ENCODE measurements at places on chromosomes 16 and 17. TPM values are rescaled to one million over a fixed set of nuclear protein-coding genes. Genes with fewer than 3 reads are reported as not detected.

The SNX20 gene
- total RNA-seq, result 26.6 TPM

The MYH11 gene
- total RNA-seq, result not detected

The CSHL1 gene
- not detected for total RNA-seq

The AOC3 gene
- total RNA-seq, result 0.78 TPM

The ZNF385C gene
- not detected for total RNA-seq

GRCh38 chr16:61362585-61362984 is 673.7 kb downstream of the CDH8 start:
- no peak overlapping the region for H3K27ac ChIP-seq
- no peak for DNase-seq
- no peaks in the 10 kb centered on the region for H3K27me3 ChIP-seq
- H3K4me3 ChIP-seq, result no peak overlapping the region
- no peaks in the 10 kb centered on the region for H3K4me1 ChIP-seq

- no peak overlapping the region for H3K4me3 ChIP-seq
- peaks cover 20% of the 10 kb centered on the region for H3K27me3 ChIP-seq
- no peak overlapping the region for H3K27ac ChIP-seq
These were observed 20.1 kb downstream of the KRT25 start for GRCh38 chr17:40735016-40735415.

The NARF gene
- total RNA-seq, result 57.1 TPM

The CNTNAP4 gene
- not detected for total RNA-seq

DNA sequence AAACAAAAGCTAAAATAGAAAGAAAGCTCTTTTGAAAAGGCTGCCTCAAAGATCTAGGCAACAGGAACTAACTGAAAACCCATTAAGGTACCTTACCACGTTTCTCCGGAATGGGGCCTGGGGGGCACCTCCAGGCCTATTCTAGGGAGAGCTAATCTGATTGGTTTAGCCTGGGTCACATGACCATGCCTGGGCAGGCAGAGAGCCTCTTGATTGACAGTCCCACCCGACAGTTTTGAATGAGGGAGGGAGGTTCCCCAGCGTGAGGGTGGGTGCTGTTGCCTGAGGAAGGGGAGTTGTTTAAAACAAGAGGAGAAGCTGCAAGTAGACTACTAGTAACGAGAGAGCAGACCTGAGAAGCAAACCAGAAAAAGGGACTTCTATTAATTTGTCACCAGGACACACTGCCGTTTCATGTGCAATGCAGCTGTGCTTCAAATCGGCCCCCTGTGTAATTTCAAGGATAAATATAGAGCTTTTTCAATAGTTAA is 143.4 kb upstream of the HS3ST2 start:
- H3K27ac ChIP-seq, result no peak overlapping the region
- H3K27me3 ChIP-seq, result peaks cover 18% of the 10 kb centered on the region
- no peak overlapping the region for H3K4me3 ChIP-seq
- no peak for DNase-seq
- no peaks in the 10 kb centered on the region for H3K36me3 ChIP-seq

DNA sequence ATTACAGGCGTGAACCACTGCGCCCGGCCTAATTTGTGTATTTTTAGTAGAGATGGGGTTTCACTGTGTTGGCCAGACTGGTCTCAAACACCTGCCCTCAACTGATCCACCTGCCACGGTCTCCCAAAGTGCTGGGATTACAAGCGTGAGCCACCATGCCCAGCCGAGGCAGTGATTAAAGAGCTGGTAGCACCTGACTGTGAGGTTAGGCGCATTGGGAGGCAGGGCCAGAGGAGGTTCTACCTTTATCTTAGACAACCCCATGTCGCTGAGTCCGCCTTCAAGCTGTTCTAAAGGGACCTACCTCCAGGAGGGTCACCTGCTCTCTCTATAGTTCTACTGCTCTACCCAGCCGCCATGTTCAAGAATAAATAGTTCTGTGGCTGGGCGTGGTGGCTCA is 8.1 kb downstream of the RSL1D1 start:
- H3K27me3 ChIP-seq, result no peaks in the 10 kb centered on the region
- H3K4me1 ChIP-seq, result peaks cover 5% of the 10 kb centered on the region
- DNase-seq, result no peak
- H3K4me3 ChIP-seq, result no peak overlapping the region

DNA sequence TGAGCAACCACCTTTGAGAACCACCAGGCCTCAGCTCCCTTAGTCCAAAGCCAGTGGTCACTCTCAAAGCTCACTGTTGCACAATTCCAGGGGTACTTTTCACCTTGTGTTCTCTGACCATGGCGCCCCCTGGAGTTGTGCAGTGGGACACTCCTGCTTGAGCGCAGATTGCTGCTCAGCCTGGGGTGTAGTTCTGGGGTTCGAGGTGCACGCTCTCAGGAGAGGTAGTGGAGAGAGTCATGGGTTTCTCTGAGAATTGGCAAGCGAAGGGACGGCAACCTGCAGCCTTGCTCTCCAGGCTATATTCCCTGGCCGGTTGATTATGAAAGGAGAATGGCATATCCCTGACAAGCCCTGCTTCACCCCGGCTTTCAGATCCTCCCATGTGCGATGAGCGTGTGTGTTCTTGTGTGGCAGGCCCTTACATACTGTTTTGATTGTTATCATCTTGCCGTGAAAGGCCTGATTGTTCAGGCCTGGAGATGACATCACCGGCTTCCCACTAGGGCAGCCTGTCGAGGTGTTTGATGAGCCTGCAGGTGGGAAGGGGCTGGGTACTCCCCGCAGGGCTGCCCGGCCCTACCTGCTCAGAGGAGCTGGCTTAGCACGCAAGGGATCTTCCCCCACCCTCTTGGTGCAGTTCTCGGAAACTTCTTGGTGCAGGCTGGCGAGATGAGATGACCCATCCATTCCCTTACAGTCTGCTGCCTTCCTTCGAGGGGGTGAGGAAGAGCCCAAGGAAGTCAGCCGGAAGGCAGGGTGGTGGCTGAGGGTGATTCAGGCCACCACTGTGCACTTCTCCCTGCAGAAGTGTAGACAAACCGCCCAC is 431.2 kb downstream of the SLC39A11 start:
- no peak for DNase-seq
- no peak overlapping the region for H3K27ac ChIP-seq
- no peak overlapping the region for H3K4me3 ChIP-seq
- H3K27me3 ChIP-seq, result no peaks in the 10 kb centered on the region
- no peaks in the 10 kb centered on the region for H3K4me1 ChIP-seq

- no peaks in the 10 kb centered on the region for H3K4me1 ChIP-seq
- no peaks in the 10 kb centered on the region for H3K36me3 ChIP-seq
- H3K4me3 ChIP-seq, result no peak overlapping the region
These were observed 163.6 kb downstream of the SHISA6 start for GRCh38 chr17:11404431-11405276.

Measured in CD4-positive, alpha-beta T cell (primary cell).